ENCODE measurements at places on chromosomes 11 and 22. TPM values are rescaled to one million over a fixed set of nuclear protein-coding genes. Genes with fewer than 3 reads are reported as not detected.

Gene PKDREJ
- polyA plus RNA-seq, result 0.58 TPM

DNA sequence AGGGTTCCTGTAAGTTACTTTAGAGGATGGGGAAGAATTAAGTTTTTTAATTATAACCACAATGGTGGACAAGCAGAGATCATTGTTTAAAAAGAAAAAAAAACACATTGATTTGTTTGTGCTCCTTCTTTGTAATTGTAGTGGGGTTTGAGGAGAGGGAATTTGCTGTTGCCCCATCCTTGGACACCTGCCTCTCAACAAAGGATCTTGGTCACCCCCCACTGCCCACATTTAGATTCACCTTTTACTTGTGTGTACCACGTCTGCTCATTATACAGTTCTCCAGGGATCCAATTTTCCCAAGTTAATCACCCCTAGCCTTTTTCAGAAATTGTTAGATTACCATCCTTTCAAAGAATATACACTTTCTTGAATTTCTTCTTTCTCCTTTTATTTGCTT is 53.0 kb downstream of the DNAJC24 start:
- no peak for DNase-seq

Gene SSRP1
- 90.6 TPM for polyA plus RNA-seq

DNA sequence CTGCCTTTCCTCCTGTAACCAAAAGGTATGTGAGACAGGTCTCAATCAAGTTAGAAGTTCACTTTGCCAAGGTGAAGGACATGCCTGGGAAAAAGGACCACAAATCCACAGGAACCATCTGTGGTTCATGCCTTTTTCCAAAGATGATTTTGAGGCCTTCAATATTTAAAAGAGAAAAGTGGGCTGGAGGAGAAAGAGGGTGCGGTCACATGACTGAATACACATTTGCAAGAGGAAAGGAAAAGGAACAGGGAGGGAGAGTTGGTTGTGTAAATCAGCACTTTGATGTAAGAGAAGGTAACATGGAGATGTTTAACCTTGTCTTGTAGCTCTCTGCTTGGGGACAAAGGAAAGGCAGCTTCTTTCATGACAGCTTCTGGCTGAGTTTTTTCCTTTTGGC is 21.2 kb downstream of the MOV10L1 start:
- no peak for DNase-seq

Gene PLAAT2
- polyA plus RNA-seq, result not detected

- no peak for DNase-seq
Observed at GRCh38 chr11:66333896-66334604, 2.2 kb downstream of the RIN1 start.

DNA sequence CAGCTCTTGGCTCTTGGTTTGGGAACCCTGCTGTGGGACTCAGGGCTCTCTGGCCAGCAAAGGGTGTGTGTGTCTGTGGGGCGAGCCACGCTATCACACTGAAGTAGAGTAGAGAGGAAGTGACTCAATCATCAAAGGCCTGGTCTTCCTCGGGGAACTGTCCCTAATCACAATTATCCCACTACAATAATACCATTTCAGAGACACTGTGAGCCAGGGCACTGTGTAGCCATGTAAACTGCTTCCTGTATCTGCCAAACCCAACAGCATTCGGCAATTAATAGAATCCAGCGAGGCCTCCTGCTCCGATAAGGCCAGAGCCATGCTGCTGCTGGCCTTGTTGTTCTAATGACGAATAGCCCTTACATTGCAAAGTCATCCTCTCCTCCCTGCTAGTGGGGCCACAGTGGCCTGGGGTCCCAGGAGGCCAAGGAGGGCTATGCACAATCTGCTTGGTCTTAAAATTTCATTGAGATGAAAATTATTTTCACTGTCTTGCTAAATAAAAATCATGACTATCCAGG is 49.8 kb upstream of the LMO2 start:
- DNase-seq, result no peak

Gene CRYBA4
- polyA plus RNA-seq, result not detected

DNA sequence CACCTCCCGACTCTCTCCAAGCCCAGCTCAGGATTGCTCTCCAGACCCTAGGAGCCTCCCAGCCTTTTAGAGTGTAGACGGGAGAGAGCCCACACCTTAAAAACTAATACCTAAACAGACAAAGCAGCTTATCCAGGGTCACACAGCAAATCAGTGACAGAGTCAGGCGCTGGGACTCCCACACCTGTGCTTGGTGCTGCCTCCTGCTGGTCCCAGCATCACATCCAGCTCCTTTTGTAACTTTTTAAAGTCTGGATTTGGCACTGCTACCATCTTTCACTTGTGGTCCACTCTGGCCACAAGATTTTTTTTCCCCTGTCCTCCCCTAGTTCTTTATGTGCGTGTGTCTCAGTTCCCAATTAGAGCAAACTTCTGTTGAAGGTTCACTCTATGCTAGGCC is 4.7 kb downstream of the ANO1 start:
- no peak for DNase-seq

Gene CLTCL1
- polyA plus RNA-seq, result 36.3 TPM

DNA sequence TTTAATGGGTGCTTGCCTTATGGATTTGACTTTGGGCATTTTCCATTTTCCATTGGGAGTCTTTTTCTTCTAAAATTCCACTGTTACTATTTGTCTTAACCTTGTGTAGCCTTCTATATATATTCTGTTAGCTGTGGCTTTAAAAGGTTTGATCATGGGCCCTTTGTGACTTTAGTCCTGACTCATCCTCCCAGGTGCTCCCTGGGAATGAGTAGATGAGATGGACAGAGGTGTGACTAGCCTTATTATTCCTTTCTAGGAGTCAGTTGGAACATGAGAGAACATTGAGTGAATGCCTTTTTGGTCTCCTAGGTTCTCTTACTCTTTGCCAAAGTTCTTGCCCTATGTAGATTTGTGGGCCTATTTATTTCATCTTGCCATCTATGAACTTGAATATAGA is 39.0 kb downstream of the DDX10 start:
- no peak for DNase-seq

DNA sequence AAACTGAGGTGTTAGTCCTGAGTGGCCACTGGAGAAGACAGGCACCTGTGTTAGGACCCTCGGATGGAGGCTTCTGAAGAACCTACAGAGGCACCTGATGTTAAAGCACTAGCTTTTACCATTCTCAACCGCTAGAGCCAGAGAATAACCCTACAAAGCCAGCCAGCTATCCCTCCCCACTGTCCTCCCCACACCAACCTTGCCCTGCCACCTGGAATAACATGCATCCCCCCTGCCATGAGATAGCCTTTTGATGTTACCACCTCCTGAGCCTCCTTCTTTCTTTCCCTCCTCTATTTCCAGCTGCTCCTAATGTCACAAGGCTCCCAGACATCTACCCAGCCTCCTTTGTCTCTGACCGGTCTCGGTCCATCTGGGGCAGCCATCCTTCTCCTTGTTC is 28.1 kb downstream of the COMMD9 start:
- DNase-seq, result no peak

GRCh38 chr11:1845561-1846452 is 7.0 kb downstream of the TNNI2 start:
- no peak for DNase-seq

GRCh38 chr11:102868339-102868738 is 6.4 kb downstream of the MMP12 start:
- DNase-seq, result no peak

DNA sequence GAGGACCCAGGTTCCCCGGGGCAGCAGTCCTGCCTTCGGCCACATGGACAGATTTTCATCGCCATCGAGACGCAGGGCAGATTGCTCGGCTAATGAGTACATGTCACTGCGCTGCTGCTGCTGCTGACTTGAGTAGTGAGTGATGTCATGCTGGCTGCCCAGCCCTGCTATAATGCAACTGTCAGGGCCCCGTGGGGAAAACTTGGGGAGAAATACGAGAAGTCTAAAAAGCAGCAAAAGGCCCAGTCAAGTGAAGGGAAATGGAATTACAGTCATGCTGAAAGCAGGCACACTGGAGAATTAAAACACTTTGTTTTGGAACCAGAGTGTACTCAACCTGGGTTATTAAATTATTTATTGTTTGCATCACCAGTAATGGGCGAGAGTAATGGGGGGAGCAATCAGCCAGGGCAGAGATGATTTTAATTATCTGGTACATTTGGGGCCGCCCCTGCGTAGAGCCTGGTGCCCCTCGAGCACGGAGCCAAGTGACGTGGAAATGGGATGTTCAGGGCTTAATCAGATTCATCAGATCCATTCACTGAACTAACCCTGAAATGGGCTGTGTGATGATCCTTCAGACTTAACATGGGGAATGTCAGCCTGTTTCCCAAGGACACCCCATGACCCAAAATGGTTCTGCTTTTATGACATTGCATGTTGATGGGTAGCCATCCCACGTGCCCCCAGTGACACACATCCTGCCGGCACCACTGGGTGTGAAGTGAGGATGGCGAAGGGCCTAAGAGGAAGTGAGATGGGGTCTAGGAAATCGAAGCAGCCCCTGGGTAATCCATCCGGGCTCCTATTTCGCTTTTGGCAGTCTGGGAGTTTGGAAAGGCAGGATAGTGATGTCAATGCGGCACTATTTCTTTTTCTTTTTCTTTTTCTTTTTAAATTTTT is 241.6 kb upstream of the CADM1 start:
- peak; percentile 64 for DNase-seq

GRCh38 chr22:41908411-41909309 is 6.2 kb downstream of the SHISA8 start:
- no peak for DNase-seq

DNA sequence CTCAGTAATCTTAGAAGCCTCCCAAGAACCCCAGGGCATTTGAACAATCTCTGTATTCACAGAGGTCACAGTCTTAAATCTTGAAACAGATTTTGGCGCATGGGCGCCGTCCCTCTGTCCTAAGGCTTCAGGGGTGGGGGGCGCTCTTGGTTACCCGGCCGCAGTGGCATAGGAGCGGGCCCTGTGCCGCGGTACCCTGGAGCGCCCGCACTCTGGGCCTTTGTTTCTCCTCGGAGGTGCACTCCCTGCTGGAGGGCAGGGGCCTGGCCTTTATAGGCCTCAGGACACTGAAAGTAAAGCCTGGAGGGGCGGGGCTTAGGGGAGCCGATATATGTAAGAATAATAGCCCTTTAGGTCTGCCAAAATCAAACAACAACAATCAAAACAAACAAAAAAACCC is 197.3 kb upstream of the FOLH1 start:
- DNase-seq, result no peak

DNA sequence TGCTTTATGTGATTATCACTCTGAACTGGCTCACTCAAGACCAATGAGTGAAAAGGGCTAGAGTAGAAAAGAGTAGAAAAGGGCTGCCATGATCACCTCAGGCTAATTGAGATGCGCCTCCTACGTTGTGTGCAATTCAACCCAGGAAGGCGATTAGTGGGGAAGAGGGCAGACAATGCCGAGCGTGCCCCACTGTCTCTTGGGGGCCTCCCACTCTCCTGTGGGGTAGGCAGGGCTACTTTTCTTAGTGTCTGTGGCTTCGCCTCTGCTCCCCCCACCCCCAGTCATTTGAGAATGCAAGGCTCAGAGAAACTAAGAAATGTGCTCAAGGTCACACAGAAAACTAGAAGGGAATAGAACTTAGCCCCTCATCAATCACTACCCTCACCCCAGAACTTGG is 57.7 kb upstream of the RASD2 start:
- no peak for DNase-seq

DNA sequence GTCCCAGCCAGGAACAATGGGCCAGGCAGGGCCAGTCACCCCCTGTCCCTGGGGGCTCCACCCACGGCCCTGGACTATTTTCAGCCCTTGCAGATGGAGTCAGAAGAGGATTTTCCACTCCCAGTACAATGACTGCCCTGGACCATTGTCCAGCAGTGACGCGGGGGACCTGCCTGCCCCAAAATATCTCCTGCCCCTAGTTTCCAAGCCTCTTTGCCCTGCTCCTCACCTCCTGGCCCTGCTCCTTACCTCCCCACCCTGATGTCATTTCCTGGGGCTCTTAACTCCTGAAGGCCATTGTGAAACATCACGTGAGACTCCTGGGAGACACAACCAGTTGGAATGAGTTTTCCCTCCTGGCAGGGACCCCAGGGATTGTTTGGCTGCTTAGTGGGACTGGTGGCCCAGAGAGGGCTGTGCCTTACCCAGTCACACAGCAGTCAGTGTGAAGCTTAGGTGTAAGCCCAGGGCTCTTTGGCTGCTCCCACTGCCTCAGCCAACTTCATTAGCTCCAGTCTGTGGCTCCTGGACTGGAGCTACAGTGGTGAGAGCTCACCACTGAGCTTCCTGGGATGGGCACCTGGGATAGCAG is 22.2 kb downstream of the P2RY2 start:
- no peak for DNase-seq

DNA sequence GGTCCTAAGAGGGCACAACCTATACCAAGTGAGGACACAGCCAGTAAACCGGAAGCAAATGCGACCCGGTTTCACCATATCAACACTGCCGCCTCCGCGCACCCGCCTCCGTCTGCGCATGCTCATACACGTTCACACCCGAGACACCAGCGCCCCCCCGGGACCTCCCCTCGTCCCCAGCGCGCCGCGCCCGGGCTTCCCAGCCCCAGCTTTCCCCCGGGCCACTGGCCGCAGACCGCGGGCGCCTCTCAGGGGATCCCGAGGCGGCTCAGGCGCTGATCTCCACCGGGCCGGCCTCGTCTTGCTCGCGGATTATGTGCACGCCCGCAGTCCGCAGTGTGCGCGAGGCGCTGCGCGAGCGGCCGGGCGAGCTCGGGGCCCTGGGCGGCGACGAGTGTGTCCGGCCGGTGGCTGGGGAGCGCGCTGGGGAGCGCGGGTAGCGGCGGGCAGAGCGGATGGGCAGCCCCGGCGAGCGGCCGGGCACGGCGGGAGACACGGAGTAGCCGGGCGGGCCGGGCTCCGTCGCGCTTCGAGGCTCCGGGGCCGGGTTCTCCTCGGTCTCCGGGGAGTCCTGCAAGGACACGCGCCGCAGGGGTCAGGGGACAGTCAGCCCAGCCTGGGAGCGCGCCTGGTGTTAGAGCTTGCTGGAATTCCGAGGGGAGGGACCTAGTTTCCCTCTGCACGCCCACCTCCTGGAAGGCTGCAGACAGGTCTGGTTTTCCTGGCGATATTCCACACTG is 2.0 kb downstream of the HEPN1 start:
- DNase-seq, result peak; percentile 68

- no peak for DNase-seq
Observed at GRCh38 chr11:76236092-76236999, 30.0 kb upstream of the WNT11 start.

DNA sequence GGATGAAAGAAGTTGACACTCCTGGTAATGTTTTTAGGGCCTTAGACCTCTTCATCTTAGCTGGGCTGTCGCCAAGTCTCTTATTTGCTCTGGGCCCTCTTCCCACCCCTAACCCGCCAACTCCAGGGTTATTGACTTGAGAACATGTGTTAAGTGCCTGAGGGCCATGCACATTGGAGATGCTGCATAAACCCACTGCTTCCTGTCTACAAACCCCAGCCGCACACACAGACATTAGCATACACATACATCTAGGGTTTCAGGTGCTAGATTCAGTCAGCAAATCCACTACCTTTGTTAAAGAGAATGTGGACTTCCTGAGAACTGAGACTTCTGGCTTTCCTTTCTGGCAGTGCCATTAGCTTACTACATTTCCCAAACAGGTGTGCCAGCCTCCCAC is 817 bp downstream of the PANX3 start:
- DNase-seq, result no peak

GRCh38 chr11:120122924-120123683 is 14.8 kb downstream of the TRIM29 start:
- no peak for DNase-seq

GRCh38 chr11:20137637-20138036 is 22.6 kb downstream of the DBX1 start:
- DNase-seq, result no peak

- DNase-seq, result peak; percentile 55
Observed at GRCh38 chr11:95556342-95557163, 233.0 kb downstream of the FAM76B start.

GRCh38 chr11:126307706-126308105 is 3.8 kb downstream of the DCPS start:
- DNase-seq, result no peak

- no peak for DNase-seq
Observed at GRCh38 chr11:119054418-119054817, 2.6 kb downstream of the HYOU1 start.

Gene CEND1
- polyA plus RNA-seq, result 0.67 TPM

Measured in hindlimb muscle (tissue), 1 donor.